Cortex of kidney (tissue), 1 donor: ENCODE measurements at places on chromosomes 13 and 19.

GRCh38 chr19:5495792-5496191 lies 40.6 kb downstream of the ZNRF4 start:
- DNase-seq = no peak

DNA sequence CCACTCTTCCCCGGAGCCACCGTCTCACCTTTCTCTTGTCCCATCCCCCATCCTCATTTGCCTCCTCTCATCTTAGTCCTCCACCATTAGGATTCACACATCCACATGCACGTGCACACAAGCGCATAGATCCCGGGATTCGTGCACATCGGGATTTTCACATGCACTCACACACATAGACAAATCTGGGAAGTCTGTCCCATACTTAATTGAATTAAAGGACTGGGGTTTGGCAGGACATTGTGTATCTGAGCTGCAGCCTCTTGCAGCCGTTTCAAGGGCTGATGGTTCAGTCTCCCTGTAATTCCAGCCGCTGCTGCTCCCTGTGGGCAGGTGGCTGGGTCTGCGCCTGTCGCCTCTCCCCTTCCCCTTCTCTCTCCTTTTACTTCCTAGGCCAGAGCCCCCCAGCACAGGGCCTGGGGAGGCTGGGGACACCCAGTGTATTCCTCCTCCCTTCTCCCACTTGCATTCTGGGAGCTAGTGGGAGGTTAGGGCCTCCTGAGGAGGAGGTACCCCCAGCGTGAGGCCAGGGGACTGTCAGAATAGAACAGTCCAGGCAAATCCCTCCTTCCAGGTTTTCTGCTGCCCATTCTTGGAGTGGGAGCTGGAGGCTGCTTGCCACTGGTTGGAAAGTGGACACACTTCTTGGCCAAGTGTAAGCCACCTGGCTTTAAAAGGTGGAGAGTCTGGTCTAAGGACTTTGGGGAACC lies 43.6 kb downstream of the LYL1 start:
- DNase-seq = no peak

DNA sequence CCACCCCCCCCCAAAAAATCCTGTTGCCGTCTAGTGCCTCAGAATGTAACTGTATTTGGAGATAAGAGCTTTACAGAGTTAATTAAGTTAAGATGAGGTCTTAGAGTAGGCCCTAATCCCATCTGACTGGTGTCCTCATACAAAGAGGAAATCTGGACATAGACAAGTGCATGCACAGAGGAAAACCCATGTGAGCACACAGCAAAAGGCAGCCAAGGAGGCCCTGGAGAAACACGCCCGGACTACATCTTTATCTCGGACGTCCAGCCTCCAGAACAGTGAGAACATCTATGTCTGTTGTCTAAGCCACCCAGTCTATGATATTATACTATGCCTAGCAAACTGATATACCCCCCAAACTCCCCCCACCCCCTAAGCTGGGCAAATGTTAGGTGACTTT lies 193.8 kb downstream of the KATNAL1 start:
- no peak for DNase-seq

GRCh38 chr19:11423164-11423790 lies 4.2 kb upstream of the RGL3 start:
- no peak for DNase-seq

DNA sequence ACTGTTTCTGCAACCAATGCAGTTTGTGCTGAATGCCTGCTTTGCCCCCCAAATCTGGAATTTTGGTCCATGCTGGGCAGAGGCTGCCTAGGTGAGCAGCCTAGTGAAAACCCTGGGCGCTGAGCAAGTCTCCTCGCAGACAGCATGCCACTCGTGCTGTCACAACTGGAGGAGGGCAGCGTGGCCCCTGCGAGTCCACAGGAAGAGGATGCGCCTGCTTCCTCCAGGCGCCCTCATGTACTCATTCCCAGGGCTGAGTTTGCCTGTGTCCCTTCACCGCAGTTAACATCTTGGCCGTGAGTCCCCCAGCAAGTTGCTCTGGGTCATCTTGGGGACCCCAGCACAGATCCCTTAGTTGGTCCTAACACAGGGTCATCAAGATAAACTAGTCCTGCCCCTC lies 26.2 kb upstream of the TMEM160 start:
- no peak for DNase-seq

DNA sequence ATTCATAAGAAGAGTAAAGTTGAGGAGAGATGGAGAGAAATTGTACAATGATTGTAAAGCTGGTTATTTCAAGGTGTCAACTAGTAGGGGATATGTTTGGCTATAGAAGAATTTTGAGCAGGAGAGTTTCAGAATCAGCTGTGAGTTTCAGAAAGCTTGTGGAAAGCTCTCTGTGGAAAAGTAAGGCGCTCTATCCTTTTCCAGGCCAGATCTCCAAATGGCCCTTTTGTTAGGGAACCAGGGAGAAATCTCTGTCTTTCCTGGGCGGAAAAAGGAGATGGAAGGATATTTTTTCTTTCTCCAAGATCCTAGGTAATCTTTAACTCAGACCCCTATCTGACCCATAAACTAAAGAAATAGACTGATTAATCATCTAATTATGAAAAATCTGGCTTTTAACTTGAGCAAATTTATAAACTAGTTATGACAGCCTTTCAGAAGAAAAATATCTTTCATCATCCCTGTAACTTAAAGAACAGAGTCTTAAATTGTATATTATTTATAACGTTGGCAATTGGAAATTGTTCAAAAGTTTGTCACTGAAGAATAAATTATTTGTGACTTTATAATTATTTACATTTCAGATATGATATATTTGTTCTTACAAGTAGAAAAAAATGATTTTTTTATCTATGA lies 34.5 kb downstream of the SPRY2 start:
- DNase-seq = no peak

DNA sequence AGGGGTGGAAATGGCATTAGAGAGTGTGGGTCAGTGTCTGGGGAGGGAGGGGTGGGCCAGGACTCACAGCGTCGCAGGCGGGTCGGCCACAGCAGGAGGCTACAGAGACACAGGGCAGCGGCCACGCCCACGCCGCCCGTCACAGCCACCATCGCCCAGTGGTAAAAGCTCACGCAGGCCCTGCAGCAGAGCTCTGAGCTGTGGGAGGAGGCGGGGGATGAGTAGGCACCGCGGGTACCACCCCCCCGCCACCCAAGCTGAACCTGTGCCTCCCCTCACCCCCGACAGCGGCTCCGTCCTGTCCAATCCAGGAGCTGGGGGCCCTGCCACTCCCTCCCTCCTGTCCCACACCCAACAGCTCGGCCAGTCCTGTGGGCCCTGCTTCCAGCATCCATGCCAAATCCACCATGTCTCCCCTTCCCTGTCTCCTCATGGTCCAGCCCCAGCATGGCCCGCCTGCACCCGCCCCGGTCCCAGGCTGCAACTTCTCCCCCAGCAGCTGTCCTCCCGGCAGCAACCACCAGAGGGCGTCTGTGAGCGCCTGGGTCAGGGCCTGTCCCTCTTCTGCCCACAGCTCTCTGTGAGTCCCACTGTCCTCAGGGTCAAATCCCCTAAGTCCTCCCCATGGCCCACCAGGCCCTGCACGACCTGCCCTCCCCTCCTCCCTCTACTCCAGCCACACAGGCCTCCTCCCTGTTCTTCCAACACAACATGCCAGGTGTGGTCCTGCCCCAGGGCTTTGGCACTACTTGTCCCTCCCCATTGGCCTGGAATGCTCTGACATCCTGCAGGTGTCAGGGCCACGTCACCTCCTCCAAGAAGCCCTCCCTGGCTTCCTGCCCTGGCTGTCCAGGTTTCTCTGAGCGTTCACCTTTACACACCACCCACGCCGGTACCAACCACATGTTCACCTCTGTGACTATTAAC lies 6.0 kb downstream of the TEKTIP1 start:
- no peak for DNase-seq

GRCh38 chr19:9937001-9937411 lies 691 bp upstream of the OLFM2 start:
- no peak for DNase-seq

DNA sequence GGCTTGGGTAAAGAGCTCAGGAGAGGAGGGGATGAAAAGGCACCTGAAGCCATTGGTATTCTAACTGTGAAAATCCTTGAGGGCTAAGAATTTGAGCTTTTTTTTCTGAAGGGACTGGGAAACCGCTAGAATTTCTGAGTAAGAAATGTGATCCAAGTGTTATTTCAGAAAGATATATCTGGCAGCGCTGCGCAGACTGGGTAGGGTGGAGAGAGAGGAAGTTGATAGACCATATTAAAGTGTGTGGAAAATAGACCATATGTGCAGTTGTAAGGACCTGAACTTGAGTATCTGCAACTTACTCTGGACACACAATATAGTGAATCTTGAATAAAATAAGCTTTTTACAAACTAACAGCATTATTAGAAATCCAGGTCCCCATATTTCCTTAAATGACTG lies 427.4 kb downstream of the NDFIP2 start:
- no peak for DNase-seq

GRCh38 chr13:24134757-24135156 lies 25.8 kb upstream of the SPATA13 start:
- DNase-seq = no peak

- DNase-seq = no peak
These were observed 8.9 kb downstream of the KLK2 start for GRCh38 chr19:50882188-50882587.

- DNase-seq = no peak
These were observed 124.9 kb downstream of the CYSLTR2 start for GRCh38 chr13:48778610-48779009.

DNA sequence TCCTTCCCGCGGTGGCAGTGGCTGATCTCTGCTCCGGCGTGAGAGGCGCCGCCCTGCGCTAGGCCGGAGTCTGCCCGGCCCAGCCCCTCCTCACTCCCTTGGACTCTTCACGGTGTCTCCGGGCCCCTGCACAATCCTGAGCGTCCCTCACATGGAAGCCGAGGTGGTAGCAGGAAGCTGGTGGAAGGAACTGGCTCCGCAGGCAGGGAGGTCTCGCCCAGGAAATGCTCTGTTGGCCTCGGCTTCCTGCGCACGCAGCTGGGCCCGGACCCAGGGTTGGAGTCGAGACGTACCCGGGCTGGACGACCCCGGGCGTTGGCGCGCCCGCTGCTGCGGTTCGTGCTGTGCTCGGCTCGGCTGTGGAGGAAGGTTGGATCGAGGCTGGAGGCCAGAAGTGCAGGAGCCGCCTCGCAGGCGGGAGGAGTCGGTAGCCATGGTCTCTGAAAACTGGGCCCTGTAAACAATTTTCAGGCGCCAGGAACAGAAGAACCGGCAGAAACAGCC lies 46.3 kb downstream of the ZNF724 start:
- DNase-seq = no peak

DNA sequence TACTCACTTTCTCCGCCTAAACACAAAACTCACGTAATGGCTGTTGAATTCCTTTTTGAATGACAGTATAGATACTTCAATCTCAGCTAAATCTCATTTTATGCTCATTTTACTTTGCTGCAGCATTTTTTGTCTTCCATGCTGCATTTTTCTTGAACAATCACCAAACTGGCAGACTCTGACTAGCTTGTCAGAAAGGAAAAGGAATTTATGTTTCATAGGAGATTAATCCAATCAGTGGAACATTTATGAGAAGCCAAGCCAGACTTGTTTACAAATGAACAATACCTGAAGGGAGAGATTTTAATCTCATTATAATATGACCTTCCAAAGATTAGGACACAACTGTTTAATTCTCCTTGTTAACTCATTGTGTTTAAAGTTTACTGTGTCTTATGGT lies 1044.3 kb downstream of the DIAPH3 start:
- no peak for DNase-seq

- no peak for DNase-seq
These were observed 618 bp downstream of the HAUS8 start for GRCh38 chr19:17074634-17075034.

DNA sequence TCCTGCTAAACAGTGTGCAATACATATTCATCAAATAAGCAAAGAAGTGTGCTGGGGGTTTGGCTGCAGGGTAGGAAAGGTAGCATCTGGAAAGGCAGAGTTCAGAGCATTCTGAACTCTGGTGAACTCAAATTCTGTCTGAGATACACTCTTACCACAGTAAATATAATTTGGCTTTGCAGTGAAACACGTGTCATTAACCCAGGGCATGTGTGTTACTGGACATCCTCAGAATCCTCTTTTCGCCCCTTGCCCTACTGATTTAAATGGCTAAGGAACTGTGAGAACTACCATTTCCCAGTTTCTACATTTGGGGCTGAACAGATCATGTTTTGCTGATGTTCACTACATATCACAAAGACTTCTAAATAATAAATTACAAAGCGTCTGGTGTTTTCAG lies 562.8 kb upstream of the SGCG start:
- no peak for DNase-seq

GRCh38 chr13:59770451-59770850 lies 393.3 kb downstream of the DIAPH3 start:
- DNase-seq = no peak

DNA sequence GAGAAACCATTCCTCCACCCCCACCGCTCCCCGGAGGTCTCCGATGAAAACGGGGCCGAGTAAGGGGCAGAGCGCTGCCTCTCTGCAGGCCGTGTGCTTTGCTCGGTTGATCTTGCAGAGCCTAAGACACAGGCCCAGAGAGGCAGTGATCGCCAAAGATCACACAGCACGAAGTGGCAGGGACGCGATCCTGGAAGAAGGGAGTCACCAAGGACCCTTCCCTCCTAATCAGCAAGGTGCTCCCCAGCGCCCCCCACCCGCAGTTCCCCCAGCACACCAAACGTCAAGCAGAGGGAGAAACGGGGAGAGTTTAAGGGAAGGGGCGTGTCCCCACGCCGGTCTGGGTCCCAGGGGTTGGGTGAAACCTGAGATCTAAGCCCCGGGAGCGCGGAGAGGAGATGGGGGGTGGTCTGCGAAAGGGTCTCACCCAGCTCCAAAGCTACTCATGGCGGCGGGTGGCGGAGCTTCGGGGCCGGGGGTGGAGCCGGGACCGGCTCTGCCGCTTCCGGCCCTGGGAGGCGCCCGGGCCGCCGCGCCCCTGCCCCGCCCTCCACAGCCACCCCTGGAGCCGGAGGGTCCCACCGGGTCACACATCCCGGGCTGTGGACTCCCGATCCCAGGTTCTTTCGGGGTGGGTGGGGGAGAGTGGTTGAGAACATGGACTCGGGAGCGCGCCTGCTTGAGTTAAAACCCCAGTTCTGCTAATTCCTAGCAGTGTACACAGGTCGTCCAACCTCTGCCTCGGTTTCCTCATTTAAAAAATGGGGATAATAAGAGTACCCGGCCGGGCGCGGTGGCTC lies at the start of gene EML2:
Gene EML2 (minus strand): TSS at position 468 of the 800 bp plus-strand sequence. CDS start 21 bp downstream, at position 447.
- DNase-seq = no peak

DNA sequence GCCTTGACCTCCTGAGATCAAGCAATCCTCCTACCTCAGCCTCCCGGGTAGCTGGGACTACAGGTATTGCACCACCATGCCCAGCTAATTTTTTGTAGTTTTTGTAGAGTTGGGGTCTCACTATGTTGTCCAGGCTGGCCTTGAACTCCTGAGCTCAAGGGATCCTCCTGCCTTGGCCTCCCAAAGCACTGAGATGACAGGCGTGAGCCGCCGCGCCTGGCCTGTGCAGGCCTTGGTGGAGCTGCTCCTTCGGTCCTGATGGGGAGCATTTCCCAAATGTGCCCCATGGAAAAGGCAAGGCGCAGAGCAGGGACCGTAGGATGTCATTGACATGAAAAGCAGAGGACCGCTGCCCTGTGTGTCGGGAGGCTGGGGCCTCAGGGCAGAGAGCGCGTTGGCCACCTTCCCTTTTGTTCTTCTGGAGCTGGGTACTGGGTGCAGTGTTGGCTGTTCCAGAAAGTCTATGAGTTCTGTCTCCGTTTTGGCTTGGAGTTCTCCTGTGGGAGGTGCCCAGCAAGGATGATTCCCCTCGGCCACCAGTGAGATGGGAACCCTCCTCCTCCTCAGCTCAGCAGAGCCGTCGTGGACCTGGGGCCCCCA lies 128.5 kb downstream of the KDM4B start:
- DNase-seq = no peak

GRCh38 chr19:49999371-50000010 lies 25.7 kb downstream of the VRK3 start:
- DNase-seq = no peak

GRCh38 chr13:20159646-20160305 lies 1.1 kb downstream of the GJA3 start:
- no peak for DNase-seq
